ENCODE measurements at places on chromosomes 4 and X.

DNA sequence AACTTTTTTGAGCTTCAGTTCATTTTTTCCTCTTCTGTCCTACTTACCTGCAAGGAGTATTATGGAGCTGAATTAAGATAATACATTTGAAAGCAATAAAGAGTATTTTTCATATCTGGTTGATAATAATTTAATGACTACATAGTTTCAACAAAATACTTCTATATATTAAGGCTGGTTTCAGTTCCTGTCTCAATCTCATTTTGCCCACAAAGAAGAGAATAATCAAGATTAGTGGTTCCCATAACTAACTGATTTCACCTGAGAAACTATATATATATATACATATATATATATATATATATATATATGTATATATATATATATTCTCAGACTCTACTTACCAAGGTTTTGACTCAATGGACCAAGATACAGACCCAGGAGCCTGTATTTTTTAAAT, 87.7 kb upstream of the ATOH1 start:
- DNase-seq = no peak

DNA sequence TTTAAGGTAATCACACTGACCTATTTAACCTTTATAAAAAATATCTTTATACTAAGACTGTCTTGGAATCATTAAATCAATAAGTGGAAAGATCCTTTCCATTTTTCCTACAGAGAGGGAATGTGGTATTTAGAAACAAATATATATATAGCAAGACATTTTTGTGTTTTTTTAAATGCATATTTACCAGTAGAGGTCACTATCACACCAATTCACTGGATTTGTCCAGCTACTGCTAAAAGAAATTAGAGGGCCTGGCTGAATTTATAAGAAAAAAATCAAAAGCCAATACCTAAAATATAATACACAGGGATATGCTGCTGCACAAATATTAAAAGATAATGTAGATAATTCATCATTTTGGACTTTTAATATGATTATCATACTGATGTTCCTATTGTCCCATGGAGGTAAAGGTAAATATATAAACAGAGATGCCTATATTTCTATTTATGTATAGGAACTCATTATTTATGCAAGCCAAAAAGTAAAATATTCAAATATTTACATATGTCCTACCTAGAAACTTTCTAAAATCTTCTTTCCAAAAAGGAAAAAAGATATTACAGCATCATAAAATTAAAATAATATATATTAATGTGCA, 69.5 kb downstream of the PDE5A start:
- no peak for DNase-seq

DNA sequence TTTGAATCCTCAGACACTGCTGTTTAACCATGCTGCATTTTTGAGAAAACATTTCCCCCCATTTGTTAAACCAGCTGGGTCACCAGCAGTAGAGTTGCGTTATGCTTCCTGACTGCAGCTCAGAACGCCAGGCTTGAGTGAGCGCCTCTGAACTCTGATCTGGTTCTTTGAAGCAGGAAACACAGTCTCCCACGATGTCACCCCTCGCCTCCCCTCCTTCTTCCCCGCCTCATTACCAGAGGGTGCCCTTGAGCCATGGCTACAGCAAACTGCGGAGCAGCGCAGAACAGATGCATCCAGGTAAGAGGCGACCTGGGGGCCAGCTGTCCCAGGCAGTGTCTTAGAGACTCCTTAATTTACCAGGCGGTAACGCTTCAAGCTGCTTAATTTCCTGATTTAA, 78.4 kb downstream of the REPS2 start:
- DNase-seq = no peak

DNA sequence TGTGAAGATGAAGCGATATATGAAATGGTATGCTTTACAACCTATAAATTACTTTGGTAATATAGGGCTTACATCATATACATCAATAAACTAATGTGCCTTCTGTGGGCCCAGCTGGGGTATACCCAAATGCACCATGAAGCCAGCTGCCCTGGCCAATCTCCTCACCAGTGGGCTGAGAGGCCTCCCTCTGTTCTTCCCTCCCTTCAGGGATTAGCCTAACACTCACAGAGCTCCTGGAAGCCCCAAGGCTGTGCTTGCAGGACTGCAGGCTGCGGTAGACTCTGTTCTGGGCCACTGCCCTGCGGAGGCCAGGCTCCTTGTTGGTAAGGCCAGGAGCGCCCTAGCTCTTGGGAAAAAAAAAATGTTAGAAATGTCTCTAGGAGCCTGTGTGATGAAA, 33.9 kb downstream of the PAGE1 start:
- no peak for DNase-seq

- peak; percentile 13 for DNase-seq
Measured at GRCh38 chrX:8743126-8743732, 11.3 kb upstream of the ANOS1 start.

- no peak for DNase-seq
Measured at GRCh38 chr4:11847167-11847566, 418.5 kb upstream of the HS3ST1 start.

DNA sequence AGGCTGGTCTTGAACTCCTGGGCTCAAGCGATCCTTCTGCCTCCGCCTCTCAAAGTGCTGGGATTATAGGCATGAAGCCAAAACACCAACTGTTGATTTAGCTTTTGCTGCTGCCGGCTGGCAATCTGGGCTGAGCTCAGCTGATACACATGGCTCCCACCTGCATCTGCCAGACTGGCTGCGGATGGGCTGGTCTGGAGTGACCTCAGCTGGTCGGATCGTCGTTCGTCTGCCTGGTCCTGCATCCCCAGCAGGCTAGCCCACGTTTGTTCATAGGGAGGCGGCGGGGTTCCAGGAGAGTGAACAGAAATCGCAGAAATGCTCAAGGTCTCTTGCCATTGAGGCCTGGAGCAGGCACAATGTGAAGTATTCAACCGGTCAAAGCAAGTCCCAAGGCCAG, 74.4 kb upstream of the DDX3X start:
- DNase-seq = no peak

GRCh38 chr4:24842356-24842755, 47.0 kb downstream of the SOD3 start:
- no peak for DNase-seq

GRCh38 chrX:126509923-126510322, 42.7 kb downstream of the DCAF12L1 start:
- DNase-seq = no peak

DNA sequence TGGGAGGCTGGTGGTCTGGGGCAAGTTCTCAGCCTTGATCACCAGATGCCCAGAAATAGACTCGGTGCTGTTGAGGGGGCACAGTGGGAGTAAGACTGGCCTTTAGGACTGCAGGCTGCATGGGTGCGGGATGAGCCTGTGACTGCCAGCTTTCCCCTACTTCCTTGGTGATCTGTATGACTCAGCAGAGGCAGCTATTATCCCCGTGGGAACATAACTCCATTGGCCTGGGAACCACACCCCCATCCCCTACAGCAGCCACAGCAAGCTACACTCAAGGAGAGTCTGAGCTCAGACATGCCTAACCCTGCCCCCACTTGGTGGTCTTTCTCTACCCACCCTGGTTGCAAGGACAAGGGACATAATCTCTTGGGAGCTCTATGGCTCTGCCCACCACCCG, 20.6 kb downstream of the CLIC2 start:
- DNase-seq = no peak

GRCh38 chrX:106959901-106960300, 39.7 kb downstream of the CLDN2 start:
- no peak for DNase-seq

- no peak for DNase-seq
Measured at GRCh38 chr4:76585272-76585671, 150.2 kb downstream of the SHROOM3 start.

DNA sequence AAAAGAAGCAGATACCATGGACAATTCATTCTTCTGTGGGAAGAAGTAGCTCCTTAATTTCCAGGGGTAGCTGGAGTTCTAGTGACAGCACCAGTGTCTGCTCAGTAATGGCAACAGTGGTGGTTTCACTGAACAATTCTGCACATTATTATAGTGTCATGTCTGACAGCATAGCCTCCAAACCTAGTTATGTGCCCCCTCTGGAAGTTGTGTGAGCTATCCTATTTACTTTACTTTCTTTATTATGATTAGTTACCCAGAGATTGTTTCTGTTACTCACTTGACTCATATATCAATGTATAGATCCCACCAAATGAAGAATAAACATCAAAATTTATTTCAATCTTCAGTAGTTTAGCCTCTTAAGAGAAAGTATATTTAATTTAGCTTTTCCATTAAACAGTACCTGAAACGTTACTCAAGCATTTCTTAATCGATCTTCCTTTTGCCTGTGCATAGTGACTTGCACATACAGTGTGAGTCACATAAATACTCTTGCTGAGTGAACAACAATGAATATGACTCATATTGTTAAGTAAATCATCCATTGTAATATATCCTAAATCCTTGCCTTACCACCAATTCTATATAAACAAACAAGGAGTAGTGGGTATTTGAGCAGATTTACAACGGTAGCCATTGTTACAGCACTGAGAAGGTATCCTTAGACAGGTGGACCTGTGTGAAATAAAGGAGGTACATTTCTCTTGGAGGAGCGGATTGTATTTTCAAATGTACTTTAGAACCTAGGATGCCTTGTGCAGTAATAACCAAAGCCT, 534.7 kb downstream of the ANKRD50 start:
- DNase-seq = no peak

GRCh38 chr4:187612301-187612700, 383.3 kb upstream of the ZFP42 start:
- DNase-seq = no peak

- DNase-seq = no peak
Measured at GRCh38 chrX:31170792-31171191, 99.0 kb upstream of the FTHL17 start.

DNA sequence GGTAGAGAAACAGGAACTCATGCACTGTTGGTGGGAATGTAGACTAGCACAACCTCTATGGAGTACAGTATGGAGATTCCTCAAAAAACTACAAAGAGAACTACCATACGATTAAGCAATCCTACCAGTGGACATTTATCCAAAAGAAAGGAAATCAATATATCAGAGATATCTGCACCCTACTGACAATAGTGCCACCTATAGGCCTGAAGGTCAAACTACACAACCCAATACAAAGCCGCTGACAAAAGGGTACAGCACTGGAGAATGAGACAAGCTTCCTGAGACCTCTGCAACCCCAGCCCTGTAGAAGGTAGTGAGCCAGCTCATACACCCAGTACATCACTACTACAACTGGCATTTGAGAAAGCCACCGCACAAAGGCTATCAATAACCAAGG, 67.1 kb downstream of the CBR4 start:
- DNase-seq = no peak

- no peak for DNase-seq
Measured at GRCh38 chr4:15864651-15865566, 73.6 kb downstream of the FGFBP1 start.

DNA sequence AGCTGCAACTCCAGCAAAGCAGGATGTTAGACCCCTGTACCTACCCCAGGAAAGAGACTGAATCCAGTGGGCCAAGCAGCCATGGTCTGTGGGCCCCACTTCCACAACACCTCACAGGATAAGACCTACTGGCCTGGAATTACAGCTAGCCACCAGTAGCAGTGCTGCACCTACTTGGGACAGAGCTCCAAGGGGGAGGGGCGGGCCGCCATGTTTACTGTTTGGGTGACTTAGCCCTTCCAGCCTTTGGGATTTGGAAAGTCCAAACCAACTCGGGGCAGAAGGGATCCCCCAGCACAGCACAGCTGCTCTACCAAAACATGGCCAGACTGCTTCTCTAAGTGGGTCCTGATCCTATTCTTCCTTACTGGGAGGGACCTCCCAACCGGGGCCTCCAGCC, 9.1 kb upstream of the TMSB15B start:
- no peak for DNase-seq

DNA sequence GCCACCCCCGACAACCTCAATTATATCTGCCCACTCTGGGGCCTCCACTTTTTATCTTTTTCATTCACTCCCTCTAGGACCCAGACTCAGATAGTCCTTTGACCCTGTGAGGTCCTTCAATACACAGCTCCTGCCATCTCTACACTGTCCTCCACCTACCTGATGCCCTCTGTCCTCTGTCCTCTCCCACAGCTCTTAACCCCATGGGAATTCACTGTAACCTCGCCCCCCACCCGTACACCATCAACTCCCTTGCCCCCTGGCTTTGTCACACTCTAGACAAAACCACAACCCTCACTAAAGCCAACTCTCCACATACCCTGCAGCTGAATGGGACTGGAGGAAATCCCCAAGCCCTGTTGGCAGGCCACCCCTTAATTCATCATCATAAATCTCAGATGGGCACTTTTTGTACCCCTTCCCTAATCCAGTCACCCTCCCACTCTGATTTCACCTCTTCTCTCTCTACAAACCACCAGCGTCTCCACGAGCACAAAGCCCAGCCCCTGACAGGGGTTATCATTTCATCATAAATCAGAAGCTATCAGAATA, 52.3 kb upstream of the ENPP6 start:
- DNase-seq = no peak

DNA sequence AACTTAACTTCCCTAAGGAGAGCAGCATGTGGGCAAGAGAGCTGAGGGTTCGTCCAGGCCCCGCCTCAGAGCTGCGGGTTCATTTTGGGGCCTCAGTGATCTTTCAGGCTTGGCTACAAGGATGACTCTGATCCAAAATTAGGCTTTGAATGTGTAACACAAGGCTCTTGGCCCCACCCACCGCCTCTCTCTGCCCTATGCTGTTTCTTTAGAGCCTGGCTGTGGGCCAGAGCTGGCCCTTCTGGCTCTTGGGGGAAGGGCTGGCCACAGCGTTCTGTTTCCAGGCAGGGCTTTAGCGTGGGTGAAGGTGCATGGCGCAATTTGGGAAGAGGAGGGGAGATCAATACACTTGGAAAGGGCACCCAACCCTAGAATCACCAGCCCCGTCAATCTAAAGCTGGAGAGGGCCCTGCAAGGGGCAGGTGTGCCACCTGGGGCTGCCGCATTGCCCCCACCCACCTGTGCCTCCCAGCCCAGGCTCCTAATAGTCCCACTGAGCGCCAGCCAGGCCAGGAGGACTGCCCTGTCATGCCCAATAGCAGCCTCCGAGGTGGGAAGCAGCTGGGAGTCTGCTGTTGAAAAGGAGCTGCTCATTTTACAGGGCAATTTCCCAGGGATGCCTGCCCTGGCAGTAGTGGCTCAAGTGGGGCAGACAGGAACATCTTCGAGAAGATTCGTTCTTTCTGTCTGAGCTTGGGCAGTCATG, 84.5 kb upstream of the MAML3 start:
- DNase-seq = no peak

DNA sequence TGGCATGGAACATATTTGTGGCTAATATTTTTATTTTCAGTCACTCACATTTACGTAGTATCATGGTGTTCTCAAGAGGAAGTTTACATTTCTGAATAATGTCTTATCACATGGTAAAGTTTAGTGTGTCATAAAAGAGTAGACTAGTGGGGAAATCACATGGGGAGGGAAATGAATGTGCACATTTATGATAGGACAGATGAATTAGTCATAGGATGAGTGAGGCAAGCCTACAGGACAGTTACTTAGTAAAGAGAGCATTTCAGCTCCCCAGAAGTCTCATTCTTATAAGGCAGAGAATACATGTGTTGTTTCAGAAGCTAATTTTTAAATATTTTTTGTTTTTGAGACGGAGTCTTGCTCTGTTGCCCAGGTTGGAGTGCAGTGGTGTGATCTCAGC, 6.2 kb downstream of the GK start:
- DNase-seq = no peak

Data from stimulated activated CD8-positive, alpha-beta memory T cell treated with anti-CD3 and anti-CD28 coated beads, Interleukin-2, amount 100 ng/mL, for 1 hour (primary cell).